ENCODE measurements at places on chromosomes 3 and 15. TPM values are rescaled to one million over a fixed set of nuclear protein-coding genes. Genes with fewer than 3 reads are reported as not detected.

Gene SLC51B
- polyA plus RNA-seq = 0.33 TPM

Gene APEH
- 83.8 TPM for polyA plus RNA-seq

Gene LMAN1L
- not detected for polyA plus RNA-seq

Gene GALNT15
- polyA plus RNA-seq = 1.5 TPM

Gene OR5K2
- not detected for polyA plus RNA-seq

Gene ARHGEF26
- 25.8 TPM for polyA plus RNA-seq

Gene GRAMD2A
- polyA plus RNA-seq = not detected

Gene ZKSCAN7
- 1.2 TPM for polyA plus RNA-seq

Gene NTRK3
- polyA plus RNA-seq = 0.31 TPM

Gene MYZAP
- 1.3 TPM for polyA plus RNA-seq

Gene FGF12
- polyA plus RNA-seq = 0.11 TPM
